ENCODE measurements at places on chromosomes 3 and 15. TPM values are rescaled to one million over a fixed set of nuclear protein-coding genes. Genes with fewer than 3 reads are reported as not detected.

The CYP1A1 gene
- 0.27 TPM for total RNA-seq

The ITIH1 gene
- not detected for total RNA-seq

The KNG1 gene
- not detected for total RNA-seq

The SPTSSB gene
- 1.9 TPM for total RNA-seq

GRCh38 chr3:60809857-60810610, 441.2 kb downstream of the FHIT start:
- no peaks in the 10 kb centered on the region for H3K4me1 ChIP-seq
- H3K4me3 ChIP-seq = no peak overlapping the region
- H3K36me3 ChIP-seq = no peaks in the 10 kb centered on the region
- H3K27ac ChIP-seq = no peak overlapping the region

DNA sequence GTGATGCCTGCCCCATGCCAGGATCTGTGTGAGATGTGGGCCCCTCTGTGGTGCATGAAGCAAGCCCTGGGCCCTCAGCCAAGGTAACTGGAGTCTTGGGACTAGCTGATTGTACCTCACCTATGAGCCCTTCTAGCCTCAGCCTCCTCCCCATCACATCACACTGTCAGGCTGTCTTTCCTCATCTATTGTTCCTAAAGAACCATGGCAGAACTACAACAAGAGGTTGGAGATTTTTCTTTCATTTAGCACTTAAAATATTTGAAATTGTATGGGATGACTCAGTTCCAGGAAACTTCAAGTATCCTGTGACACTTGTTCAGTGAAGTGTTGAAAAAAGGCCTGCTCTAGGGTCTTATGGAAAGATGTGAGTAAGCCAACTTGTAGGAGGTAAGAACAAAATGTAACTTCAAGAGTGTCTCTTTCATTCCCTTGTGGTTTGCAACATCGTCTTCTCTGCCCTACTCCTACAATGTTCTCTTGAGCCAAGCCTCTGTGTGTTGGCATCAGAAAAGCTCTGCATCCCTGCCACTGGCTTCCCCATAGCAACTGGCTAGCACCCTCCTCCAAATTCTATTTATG, 58.7 kb upstream of the TIPARP start:
- no peak overlapping the region for H3K27ac ChIP-seq
- no peaks in the 10 kb centered on the region for H3K4me1 ChIP-seq
- no peaks in the 10 kb centered on the region for H3K36me3 ChIP-seq
- DNase-seq = no peak
- no peaks in the 10 kb centered on the region for H3K27me3 ChIP-seq

DNA sequence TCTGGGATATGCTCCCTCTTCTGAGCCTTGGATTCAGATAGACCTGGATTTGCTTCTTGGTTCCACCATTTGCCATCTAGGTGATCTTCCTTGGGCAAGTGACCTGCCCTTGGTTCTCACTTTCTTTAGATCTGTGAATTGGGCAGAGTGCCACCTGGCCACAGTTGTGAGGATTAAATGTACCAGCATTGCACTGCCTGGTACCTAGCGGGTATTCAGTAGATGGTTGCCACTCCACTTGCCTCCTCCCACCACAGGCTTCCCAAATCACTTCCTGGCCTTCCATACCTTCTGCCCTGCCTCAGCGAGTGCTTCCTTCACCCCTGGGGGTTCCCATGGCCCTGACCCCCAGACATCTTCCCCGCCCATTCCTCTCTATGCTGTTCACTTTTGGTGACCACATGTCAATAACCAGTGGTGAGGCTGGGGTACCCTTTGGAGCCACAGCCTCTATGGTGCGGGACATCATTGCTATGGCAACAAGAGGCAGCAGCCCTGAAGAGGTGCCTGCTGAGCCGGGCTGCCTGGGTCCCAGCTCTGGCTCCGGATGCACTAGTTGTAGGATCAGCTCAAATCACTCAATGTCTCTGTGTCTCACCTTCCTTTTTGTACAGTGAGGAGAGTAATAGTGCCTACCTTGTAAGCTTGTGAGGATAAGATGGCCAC, 40.5 kb downstream of the CMTM7 start:
- no peaks in the 10 kb centered on the region for H3K27me3 ChIP-seq
- H3K4me1 ChIP-seq = peaks cover 35% of the 10 kb centered on the region
- no peak for DNase-seq
